Left cardiac atrium (tissue), 4 donors: ENCODE measurements at places on chromosomes 5 and 9.

- DNase-seq, result no peak
Measured at GRCh38 chr5:151178777-151179488, 21.4 kb upstream of the ANXA6 start.

DNA sequence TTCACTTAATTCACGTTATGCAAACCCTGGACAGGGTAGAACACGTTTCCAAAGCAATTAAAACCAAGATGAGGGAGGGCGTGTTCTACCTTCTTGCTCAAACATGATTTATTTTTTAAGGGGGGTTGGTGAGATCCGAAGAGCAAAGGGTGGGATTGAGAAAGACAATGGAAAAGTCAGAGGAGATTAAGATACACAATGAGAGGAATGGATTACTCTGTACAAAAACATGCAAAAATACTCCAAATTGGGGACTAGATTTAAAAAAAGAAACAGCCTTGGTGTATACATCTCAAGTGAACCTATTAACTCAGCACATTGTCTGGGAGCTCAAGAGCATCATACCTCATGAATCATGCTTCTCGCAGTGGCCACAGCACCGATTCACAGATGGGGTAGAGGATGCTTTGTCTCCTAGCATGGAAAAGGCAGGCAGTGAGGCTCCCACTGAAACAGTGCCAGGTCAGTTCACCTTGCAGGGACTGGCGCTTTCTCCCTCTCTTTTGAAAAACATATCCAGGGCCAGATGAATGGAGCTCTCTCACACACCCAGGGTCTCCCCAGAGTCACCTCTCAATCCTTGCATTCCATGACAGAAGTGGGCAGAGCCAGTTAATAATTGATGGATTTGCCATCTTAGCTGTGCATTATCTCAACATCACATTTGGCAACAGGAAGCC lies 459.7 kb downstream of the BNC2 start:
- DNase-seq, result no peak

DNA sequence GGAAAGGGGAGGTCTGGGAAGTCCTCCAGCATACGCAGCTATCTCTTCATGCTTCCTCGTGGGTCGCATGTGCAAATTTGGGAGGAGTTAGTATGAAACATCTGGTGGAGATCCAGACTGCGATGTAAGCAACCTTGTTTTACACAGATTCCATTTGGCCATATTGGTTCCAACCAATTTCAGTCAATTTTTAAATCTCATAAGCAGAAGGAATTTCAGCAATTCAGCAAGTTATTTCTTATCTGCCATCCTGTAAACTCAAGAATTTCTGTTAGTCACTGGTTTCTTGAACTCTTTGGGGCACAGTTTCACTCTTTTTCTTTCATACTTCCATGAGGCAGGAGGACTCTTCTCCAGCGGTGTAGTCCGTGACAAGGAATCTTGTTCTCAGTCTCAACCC lies 130.4 kb upstream of the CLINT1 start:
- no peak for DNase-seq

- no peak for DNase-seq
Measured at GRCh38 chr9:14797435-14797834, 74.9 kb upstream of the CER1 start.

- DNase-seq, result no peak
Measured at GRCh38 chr5:54894957-54895815, 90.2 kb downstream of the ESM1 start.

DNA sequence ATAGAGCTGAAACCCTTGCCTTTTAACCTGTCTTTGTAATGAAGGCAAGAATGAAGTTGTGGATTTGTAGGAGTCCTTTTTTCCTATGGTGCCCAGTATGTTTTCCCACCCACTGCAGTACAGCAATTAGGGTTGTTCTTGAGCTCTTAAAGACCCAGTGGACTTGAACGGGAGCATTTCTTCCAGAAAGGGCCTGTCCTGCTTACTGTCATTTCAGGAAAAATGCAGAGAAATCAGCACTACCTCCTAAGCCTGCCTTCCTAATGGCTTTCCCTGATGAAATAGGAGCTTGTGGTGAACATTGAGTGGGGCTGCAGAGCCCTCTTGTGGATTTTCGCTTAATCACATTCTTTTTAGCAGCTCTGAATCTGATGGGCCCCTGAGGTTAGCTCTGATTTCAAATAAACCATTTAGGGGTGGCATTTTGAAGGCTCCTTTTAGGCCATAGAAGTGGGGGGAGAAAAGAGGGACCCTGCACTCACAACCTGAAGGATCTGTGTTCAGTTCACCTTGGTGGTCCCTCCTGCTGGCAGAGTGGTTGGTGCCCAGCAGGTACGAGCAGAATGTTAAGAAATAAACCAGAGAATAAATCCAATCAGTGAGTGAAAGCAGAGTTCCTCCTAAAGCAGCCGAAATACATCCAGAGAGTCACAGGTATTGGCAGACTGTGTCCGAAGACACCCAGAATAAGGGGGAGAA lies 188.0 kb upstream of the KLF9 start:
- peak; percentile 38 for DNase-seq

GRCh38 chr5:154646745-154647113 lies 108.4 kb upstream of the LARP1 start:
- DNase-seq, result no peak

GRCh38 chr5:135833961-135834638 lies 363 bp upstream of the SLC25A48 start:
- no peak for DNase-seq

DNA sequence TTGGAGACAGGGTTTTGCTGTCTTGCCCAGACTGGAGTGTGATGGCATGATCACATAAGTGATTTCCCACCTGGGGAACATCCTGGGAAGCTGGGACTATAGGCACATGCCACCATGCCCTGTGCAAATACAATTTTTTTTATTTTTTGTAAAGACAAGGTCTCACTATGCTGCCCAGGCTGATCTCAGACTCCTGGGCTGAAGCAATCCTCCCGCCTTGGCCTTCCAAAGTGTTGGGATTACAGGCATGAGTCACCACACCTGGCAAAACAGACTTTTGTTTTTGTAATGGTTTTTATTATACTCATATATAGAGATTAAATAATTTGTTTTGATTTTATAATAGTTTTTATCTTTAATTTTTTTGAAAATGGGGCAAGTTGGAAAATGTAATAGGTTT lies 14.7 kb downstream of the DNAJC25 start:
- no peak for DNase-seq

GRCh38 chr9:89449261-89449671 lies 48.6 kb downstream of the SEMA4D start:
- DNase-seq, result no peak

- no peak for DNase-seq
Measured at GRCh38 chr5:1235379-1235778, 10.2 kb downstream of the SLC6A18 start.

DNA sequence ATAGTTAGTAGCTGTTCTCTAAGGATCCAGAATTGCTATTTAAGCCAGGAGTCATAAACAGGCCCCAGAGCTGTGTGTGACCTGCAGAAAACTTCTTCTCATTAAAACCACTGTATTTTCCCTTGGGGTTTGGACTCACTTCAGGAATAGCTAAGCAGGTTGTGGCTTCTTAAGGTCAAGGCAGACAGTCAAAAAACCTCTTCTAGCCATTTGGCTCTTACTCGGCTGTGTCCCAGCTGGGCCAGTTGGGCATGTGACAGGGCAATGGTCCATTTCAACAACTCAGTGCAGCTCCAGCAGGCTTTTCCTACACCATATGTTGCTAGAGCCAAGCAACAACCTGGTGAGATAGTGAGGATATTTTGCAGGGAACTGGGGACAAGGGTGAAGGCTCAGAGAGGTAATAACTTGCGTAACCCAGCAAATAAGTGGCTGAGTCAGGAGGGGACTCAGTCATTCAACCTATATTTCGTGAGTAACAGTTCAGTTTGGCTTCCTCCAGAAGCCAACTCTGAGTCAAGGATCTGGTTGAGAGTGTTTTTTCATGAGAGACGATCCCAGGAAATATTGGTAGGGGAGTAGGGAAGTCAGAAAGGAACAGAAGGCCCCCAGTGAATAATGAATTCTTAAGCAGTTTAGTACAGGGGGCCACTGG lies 115.4 kb upstream of the PPP2R2B start:
- DNase-seq, result no peak

GRCh38 chr5:114362197-114362976 lies 517 bp downstream of the KCNN2 start:
- peak; percentile 22 for DNase-seq

- no peak for DNase-seq
Measured at GRCh38 chr9:15300218-15300617, 6.8 kb downstream of the TTC39B start.

DNA sequence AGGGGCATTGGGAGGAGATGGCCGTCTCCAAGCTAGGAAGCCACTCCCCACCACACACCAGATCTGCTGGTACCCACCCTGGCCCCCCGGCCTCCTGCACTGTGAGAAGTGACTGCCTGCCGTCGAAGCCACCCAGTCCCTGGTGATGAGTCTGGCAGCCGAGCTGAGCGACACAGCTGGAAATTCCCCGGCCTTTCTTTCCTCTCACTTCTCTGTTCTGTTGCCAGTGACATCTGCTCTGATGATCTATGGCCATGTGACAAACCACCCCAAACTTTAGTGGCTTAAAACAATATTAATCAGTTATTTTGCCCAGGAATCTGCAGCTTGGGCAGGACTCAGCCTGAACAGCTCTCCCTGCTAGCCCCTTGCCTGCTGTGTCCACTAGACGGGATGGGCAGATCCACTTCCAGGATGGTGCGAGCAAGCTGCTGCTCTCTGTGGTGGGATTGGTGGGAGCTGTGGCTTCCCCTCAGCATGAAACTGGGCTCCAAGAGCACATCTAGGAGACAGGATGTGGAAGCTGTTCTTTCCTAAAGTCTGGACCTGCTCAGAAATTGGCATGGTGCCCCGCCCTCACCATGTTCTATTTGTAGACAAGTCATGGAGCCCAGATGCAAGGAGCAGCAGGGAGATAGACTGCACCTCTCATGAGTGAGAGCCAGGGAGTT lies 211.2 kb downstream of the GADD45G start:
- DNase-seq, result peak; percentile 64

GRCh38 chr5:81750308-81751008 lies 439 bp downstream of the SSBP2 start:
- no peak for DNase-seq

- no peak for DNase-seq
Measured at GRCh38 chr9:6150483-6150882, 65.1 kb upstream of the IL33 start.

GRCh38 chr5:114612406-114612805 lies 250.5 kb downstream of the KCNN2 start:
- no peak for DNase-seq
